ENCODE measurements at places on chromosomes 3 and 15. TPM values are rescaled to one million over a fixed set of nuclear protein-coding genes. Genes with fewer than 3 reads are reported as not detected.

- no peak for DNase-seq
These were observed 74.1 kb upstream of the MELTF start for GRCh38 chr3:197103766-197104165.

- DNase-seq = no peak
These were observed 29.6 kb downstream of the PLSCR4 start for GRCh38 chr3:146221276-146221675.

DNA sequence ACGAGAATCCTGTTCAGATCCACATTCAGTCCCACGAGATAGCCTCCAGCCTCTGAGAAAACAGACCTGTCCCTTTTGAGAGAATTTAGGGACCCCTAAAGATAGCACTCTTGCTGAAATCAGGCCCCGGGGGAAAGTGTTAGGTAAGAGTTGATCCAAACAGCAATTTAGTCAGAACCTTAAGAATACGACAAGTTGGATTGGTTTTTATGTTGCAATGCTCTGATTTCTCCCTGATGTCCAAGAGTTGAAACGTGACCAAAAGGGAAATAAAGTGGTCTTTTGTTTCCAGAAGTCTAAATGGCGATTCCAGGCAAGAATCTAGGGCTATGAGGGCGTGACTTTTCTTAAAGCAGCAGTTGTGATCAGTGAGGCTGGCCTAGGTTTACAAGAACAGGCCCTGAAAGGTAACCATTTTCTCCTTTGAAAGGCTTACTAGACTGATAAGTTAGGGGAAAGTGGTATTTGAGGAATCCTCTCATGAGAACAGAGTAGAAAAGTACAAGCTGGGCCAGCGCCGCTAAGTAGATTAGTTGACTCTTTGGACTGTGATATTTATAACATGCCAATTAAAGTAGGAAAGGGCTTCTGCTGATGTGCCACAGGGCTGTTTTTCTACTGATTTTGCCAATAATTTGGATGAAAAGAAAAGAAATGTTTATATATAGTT lies 4.9 kb downstream of the MAN2A2 start:
- peak; percentile 45 for DNase-seq

DNA sequence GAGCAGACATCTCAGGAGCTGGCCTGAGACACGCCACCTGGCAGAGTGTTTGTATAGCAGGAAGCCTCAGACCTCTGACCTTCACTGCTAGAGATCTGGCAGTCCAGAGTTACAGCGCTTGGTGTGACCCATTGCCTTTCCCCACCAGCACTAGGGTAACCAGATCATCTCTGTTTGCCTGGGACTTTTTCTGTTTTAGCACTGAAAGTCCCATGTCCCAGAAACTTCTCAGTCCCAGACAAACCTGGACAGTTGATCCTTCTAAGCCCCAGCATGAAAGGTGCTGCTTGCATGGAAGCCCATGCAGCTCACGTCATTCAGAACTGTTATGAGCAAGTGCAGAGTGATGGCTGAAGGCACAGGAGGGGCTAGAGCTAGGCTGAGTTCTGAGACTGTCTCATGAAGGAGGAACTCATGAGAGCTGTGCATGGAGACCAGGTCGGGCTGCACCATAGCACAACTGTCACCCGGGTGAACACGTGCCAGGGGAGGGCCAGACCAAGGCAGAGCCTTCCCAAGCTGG lies 18.2 kb upstream of the AHSG start:
- DNase-seq = no peak

DNA sequence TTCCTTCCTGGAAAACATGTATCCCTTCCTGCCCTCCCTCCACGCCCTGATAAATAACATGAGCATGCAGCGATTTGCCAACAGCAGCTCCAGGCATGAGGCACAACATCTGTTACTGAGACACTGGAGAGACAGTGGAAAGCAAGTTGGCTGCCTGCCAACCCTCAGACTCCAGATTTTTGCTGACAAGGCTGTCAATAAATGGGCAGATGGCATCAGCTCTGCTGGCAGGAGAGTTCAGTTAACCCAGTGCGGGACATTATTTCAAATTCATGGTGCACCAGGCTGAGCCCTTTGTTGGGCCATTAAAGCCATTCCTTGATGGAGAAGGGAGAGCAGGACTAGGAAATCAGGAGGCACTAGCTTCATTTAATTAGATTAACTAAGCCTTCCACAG lies 293.3 kb downstream of the MEX3B start:
- DNase-seq = peak; percentile 71

DNA sequence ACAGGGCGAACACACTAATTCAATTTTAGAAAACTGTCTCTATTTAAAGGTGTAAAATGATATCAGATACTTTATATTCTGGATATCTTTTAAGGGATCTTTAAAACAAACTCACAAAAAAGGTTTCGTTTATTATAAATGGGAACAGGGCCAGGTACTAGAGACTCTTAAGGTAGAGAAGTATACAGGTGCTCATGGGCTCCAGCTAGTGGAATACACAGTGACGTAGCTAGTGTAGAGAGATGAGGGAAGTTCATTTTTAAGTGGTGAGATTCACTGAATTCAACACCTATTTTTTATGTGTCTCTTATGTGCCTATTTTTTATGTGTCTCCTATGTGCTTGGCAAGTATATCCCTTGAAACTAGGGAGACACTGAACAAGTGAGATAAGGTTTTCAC lies 132.7 kb upstream of the FAM3D start:
- DNase-seq = no peak

DNA sequence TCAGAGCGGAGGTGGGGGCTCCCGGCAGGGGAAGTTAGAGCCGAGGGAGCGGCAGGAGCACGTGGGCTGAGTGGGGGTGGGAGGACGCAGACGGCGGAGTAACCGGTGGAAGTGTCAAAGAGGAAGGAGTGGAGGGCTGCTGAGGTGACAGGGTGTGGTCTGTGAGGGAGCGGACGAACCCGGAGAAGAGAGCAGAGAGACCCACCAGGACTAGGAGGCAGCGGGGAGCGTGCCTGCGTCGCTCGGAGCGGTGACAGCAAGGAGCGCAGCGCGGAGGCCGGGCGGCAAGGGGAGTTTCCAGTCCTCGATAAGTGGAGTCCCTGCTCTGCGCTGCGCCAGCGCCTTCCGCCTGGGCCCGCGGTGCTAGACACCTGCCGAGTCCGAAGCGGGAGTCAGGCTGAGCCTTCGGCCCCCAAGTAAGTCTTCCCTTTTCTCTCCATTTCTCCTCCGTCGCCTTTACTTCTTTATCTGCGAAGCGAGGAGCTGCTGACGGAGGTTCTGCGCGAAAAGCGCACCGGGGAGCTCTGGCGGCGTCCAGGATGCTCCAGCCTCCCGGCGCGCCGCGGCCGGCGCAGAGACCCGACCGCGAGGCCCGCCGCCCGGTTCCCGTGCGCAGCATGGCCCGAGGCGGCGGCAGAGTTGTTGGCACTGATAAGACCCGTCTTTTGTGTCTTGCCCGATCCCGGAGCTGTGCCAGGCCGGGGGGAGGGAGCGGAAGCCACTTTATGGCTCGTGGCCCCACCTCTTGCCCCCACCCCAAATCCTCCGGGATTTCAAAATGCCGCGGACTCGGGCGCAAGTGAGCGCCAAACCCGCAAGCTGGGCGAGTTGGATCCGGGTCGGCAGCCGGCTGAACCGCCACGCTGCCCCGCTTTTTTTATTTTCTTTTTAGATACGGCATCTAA lies 533.0 kb upstream of the SEMA6D start:
- DNase-seq = peak; percentile 30

GRCh38 chr3:28087591-28087990 lies 153.8 kb upstream of the CMC1 start:
- no peak for DNase-seq

- DNase-seq = no peak
These were observed 14.2 kb downstream of the PDZRN3 start for GRCh38 chr3:73610493-73610892.

DNA sequence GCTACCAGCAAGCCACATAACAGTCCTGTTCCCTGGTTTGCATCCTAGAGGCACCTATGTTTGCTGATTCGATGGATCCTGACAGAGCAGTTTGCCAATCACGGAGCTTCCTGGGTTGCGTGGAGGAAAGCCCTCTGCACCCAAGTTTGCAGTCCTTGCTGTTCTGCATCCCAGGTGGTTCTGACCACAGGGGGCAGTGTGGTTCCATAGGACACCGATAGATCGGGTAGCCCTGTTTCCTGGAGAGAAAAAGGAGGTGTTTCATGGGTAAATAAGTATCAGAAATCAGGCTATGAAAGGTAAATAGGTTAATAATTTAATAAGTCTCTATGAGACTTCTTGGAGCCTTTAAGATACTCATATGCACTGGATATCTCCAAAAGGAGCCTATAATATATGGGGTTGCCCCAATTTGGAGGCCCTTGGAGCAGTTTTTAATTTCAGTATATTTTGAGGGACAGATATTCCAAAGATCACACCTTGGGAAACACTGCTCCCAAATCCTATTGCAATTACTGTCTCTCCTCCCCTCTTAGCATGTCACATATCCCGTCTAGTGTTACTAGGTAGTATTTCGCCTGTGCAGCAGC lies 194.6 kb upstream of the TPM1 start:
- DNase-seq = peak; percentile 85

- no peak for DNase-seq
These were observed 17.6 kb upstream of the UBA7 start for GRCh38 chr3:49831341-49831740.

- no peak for DNase-seq
These were observed 83.2 kb upstream of the ATP10A start for GRCh38 chr15:25946241-25946805.

GRCh38 chr3:127888156-127888555 lies 26.9 kb upstream of the KBTBD12 start:
- no peak for DNase-seq

DNA sequence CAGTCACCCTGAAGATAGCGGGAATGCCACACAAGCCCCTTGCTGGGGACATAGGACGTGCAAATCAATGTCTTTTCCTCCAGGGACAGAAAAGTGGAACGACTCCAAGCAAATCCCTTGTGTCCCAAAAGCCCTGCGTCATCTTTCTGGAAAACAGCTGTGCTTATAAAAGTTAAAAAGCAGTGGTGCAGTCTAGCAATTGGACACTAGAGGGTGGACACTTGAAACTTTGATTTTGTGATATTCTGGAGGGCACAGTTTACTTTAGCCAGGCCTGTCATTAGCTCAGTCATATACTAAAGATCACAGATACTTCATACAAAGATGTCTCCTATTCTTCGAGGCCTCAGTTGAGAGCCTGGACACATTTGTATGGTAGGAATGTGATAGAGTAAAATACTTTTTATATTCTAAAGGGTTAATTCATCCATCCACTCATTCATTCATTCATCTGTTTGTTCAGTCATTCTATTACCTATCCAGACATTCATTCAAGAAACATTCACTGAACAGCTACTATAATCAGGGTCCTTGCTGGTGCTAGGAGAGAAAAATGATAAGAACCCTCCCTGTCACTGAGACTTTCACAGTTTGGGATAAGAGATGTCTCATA lies 63.8 kb upstream of the ANKRD34C start:
- DNase-seq = no peak

GRCh38 chr3:13088028-13089006 lies 15.1 kb upstream of the IQSEC1 start:
- DNase-seq = no peak

DNA sequence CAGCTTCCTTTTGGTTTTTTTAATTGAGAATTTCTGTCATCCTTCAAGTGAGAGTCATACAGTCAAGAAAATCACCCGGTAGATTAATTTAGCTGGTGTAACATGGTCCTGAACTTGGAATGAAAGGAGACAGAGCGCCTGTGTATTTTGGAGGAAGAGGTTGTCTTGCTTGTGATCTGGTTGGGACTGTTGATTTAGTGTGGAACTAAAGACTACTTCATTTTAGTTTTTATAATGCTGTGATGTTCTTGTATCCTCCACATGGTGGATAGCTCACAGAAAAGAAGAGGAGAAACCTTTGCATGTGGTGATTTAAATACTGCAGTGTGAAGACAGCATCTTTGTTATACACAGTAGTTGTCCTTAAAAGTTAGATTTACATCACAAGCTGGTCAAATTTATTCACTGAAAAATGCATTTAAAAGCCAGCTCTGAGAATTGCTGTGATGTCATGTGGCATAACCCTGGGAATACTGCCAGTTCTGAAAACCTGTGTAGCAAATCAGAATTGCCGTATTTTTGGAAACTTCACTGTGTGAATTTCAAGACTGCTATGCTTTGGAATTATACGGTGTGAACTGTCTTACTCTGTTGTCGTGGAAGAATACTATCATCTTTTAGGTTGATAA lies 268.5 kb downstream of the PTPRG start:
- DNase-seq = no peak

DNA sequence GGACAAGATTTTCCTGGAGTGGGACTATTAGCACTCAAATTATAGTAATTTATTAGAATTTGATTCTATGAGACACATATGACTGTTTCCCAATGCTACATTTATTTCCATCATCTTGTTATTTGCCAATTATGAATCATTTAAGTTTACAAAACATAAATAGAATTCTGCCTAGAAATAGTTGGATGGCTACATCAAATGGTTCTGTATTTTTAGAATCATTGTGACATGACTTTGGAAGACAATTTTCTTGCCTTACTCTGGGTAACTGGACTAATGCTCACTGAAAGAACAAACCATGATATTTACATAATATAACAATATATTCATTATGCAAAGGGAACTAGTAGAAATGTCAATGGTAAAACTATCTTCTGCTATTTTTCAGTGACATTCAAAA lies 173.5 kb downstream of the ZIC1 start:
- no peak for DNase-seq

DNA sequence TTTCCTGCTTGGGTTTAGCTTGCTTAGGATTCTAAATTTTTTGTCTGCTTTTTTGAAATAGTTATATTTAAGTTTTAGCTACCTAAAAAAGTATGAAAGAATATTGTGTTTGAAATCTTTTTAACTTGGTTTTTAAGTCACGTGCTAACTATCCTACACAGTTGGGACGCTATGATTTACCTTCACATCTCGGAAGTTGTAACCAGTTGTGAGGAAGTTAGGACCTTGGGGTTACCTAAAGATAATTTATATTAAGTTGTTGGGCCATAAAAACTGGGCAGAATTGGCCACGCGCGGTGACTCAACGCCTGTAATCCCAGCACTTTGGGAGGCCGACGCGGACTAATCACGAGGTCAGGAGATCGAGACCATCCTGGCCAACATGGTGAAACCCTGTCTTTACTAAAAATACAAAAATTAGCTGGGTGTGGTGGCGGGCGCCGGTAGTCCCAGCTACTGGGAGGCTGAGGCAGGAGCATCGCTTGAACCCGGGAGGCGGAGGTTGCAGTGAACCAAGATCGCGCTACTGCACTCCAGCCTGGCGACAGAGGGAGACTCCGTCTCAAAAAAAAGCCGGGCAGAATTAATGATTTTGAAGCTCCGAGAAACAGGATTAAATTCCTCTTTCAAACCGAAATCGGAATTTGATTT lies 1.0 kb downstream of the ZFAND6 start:
- DNase-seq = peak; percentile 35

DNA sequence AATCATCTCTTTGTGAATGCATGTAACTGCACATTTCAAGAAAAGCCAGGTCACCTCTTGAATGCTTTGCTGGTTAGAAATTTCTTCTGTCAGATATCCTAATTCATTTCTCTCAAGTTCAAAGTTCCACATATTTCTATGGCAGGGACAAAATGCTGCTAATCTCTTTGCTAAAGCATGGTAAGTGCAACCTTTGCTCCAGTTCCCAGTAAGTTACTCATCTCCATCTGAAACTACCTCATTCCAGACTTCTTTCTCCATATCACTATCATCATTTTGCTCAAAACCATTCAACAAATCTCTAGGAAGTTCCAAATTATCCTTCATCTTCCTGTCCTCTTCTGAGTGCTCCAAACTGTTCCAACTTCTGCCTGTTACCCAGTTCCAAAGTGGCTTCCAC lies 230.6 kb downstream of the ZMAT3 start:
- DNase-seq = no peak

Gene SNX22
- total RNA-seq = 5.6 TPM

Gene NAA50
- total RNA-seq = 79.5 TPM

Gene RAD51
- 1.5 TPM for total RNA-seq

Gene TPRG1
- 2.7 TPM for total RNA-seq

Gene PYGO1
- total RNA-seq = 7.8 TPM

Gene ASB14
- 14.1 TPM for total RNA-seq
